ENCODE measurements at places on chromosomes 5 and 9.

- no peak for DNase-seq
Measured at GRCh38 chr5:23026252-23027170, 173.4 kb upstream of the CDH12 start.

GRCh38 chr5:43193181-43193893 is 1.3 kb downstream of the NIM1K start:
- no peak for DNase-seq

- DNase-seq: no peak
Measured at GRCh38 chr9:34190996-34191892, 12.4 kb downstream of the UBAP1 start.

GRCh38 chr5:180021900-180022299 is 49.7 kb downstream of the RNF130 start:
- no peak for DNase-seq

GRCh38 chr5:73378070-73378469 is 70.5 kb downstream of the FOXD1 start:
- DNase-seq: no peak

GRCh38 chr5:1137567-1138444 is 25.9 kb upstream of the SLC12A7 start:
- DNase-seq: no peak

DNA sequence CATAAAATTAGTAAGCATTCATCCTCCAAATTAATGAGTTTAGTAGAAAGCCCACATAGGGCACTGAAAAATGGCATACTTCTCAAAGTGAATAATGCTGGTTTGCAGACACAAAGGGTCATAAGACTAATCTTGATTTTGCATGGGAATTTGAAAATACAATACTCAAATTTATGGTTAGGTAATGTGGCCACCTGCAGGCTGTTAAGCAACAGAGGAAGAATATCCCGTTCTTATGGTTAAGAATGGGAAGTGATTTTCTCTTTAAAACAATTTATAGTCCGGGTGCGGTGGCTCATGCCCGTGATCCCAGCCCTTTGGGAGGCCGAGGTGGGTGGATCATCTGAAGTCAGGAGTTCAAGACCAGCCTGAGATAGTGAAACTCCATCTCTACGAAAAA is 9.4 kb upstream of the PLCXD3 start:
- no peak for DNase-seq

GRCh38 chr5:421287-421880 is 21.6 kb upstream of the EXOC3 start:
- no peak for DNase-seq

DNA sequence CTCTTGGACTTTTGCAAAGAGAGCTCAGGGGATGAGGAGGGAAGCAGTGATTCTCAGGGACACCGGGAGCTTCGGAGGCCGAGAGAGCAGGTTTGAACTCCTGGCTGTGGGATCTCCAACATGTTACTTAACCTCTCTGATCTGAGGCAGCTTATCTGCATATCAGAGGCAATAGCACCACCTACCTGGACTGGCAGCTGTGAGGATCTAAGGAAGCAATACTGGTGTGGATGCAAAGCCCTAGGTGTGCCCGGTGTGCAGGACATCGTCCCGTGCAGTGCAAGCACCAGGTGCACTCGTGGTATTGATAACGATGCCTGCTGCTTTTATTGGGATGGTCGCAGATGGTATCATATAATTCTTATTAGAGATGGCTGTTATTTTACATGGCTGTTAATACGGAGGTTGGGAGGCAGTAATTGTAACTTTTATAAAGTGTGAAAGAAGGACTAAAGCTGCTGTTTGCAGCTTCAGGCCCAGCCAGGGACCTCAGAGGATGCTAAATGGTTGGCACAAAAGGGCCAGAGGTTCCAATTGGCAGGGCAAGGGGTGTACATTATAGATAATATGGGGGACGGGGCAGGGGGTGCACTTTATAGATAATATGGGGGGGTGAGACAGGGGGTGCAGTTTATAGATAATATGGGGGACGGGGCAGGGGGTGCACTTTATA is 14.9 kb downstream of the COL5A1 start:
- DNase-seq: no peak

- DNase-seq: no peak
Measured at GRCh38 chr9:37034305-37034937, 353 bp upstream of the PAX5 start.

GRCh38 chr9:126450668-126451205 is 124.1 kb downstream of the MVB12B start:
- no peak for DNase-seq

DNA sequence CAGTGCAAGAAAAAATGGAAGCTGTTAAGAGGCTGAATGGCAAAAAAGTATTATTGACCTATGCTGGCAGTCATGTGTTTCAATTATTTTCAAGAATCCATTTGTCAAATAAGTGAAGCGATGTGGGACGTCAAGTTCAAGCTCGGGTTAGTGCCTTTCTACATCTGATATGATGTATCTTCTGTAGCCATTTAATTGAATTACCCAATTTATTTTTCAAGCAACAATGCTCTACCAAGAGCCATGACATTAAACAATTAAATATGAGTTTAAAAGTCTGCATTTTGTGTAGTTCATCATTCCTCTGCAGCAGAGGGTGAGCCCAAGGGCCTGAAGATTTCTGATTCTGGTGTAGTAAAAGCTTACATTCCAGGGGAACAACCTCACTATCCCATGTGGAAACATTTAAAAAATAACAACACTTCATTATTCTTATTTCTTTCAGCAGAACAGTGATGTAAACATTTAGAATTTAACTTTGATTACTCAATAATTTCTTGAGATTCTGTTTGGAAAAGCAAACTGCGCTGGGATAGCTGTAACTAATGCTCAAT is 619.7 kb upstream of the ARRDC3 start:
- DNase-seq: no peak

DNA sequence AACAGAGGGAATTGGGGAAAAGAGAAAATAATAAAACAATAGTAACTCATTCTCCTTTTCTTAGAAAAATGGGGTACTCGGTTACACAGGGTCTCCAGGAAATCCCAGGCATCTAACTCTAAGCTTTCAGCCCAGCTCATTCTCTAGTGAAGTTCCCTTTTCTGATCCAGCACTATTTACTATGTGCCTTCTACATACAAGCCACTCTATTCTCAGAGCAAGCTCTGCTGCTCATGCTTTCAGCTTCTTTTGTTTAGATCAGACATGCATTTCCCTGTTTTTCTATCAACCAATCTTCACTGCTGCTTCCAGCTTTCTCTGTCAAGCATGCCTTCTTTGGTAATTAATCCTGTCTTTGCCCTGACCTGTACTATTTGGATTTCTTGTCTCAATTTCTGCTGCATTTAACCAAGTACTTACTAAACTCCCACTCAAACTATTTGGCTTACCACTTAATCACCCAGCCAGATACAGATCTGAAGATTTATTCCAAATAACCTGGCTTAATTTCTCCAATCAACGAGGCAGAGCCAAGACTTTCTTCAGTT is 25.3 kb downstream of the OSMR start:
- DNase-seq: peak; percentile 34

- DNase-seq: no peak
Measured at GRCh38 chr5:174617285-174617684, 107.1 kb upstream of the MSX2 start.

- no peak for DNase-seq
Measured at GRCh38 chr5:155081618-155082017, 68.1 kb downstream of the KIF4B start.

- no peak for DNase-seq
Measured at GRCh38 chr5:62589504-62589903, 10.9 kb downstream of the LRRC70 start.

DNA sequence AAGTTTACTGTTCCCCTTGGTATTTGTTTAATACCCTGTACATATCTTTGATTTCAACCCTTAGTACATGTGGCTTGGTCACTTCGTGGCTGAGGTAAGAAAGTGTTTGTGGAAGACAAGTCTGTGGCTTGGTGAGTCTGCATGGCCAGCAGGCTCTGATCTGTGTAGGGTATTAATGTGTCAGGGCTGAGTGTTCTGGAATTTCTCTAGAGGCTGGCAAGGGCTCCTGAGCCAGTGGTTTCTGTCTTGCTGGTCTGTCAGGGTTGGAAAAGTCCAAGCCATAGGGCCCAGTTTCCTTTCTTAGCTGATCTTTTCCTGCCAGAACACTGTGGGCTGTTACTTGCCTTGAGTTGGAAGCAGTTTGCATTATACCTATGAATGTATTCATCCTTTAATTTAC is 48.0 kb upstream of the FBXL7 start:
- DNase-seq: no peak

DNA sequence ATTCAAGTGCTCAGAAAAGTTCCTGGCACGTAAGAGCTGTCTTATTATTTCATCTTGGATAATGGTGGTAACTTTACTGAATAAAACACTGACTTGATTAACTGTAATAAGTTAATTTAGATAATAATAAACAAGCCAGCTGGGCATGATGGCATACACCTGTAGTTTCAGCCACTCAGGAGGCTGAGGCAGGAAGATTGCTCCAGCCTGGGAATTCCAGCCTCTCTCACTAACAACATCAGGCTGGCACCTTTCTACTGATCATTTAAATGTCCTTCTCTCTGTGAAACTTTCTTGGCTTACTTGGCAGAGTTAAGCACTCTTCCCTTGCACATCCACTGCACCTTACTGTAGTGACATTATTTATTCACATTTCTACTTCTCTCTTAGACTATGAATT is 20.0 kb downstream of the STOM start:
- DNase-seq: no peak

All from left renal cortex interstitium (tissue), 4 donors.